ENCODE measurements at places on chromosomes 5 and 9.

DNA sequence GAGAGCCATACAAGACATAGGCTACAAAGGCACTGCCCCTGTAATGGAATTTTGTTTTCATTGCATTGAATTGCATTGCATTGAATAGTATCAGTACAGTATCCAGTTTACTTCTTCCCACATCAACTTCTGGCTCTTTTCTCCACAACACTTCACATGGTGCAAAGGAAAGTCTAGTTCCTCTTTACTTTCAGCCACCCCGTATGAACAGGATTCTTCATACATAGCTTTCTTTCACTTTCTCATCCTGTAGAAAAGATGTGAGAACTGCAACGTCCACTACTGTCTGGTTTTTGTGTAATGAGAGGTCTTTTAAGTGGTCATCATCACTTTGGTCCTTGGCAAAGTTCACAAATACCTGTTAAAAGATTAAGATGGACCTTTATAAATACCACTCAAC is 20.2 kb downstream of the NIPSNAP3B start:
- DNase-seq = no peak

- no peak for DNase-seq
Observed at GRCh38 chr9:136257381-136258298, 12.0 kb upstream of the QSOX2 start.

GRCh38 chr9:34498553-34498952 is 24.2 kb downstream of the ENHO start:
- DNase-seq = no peak

- no peak for DNase-seq
Observed at GRCh38 chr5:146039420-146039819, 66.0 kb downstream of the PLAC8L1 start.

GRCh38 chr5:137896560-137896959 is 7.3 kb downstream of the PKD2L2 start:
- DNase-seq = no peak

- DNase-seq = no peak
Observed at GRCh38 chr5:132213666-132214065, 14.0 kb downstream of the P4HA2 start.

- DNase-seq = no peak
Observed at GRCh38 chr5:1213508-1214162, 11.5 kb upstream of the SLC6A18 start.

DNA sequence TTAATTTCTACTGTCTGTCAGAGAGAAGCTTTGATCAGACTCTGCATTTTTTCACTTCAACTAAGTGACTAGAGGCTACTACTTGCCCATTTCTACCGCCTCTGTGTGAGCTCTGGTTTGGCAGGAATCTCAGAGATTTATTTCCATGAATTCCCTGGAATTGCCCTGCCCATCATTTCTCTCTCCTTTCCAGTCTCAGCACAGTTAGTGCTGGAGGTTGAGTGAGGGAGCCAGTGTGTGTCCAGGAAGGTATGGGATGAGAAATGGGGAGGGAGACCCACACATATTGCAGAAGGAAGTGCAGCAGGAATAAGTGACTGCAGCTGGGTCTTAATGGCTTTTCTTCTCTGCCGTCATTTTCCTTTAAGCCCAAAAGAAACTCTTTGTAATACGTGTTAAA is 443.1 kb upstream of the ZNF462 start:
- DNase-seq = no peak

DNA sequence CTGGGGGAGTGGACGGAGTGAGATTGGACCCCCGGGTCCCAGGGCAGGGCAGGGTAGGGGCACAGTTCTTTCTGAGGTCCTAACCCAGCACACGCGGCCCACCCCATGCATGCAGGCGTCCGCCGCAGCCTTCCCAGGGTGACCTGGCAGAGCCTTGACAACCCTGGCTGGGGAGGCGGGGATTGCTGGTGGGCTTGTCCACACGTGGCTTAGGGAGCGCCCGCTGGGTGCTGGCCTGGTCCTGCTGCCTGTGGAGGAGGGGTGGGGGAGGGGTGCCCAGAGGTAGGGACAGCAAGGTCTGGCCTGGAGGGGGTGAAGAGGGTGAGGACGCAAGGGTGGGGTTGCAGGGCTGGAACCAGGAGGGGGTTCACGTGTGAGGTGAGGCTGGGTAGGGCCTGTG is 6.0 kb downstream of the RXRA start:
- DNase-seq = no peak

- no peak for DNase-seq
Observed at GRCh38 chr9:78439866-78440830, 143.2 kb downstream of the PSAT1 start.

DNA sequence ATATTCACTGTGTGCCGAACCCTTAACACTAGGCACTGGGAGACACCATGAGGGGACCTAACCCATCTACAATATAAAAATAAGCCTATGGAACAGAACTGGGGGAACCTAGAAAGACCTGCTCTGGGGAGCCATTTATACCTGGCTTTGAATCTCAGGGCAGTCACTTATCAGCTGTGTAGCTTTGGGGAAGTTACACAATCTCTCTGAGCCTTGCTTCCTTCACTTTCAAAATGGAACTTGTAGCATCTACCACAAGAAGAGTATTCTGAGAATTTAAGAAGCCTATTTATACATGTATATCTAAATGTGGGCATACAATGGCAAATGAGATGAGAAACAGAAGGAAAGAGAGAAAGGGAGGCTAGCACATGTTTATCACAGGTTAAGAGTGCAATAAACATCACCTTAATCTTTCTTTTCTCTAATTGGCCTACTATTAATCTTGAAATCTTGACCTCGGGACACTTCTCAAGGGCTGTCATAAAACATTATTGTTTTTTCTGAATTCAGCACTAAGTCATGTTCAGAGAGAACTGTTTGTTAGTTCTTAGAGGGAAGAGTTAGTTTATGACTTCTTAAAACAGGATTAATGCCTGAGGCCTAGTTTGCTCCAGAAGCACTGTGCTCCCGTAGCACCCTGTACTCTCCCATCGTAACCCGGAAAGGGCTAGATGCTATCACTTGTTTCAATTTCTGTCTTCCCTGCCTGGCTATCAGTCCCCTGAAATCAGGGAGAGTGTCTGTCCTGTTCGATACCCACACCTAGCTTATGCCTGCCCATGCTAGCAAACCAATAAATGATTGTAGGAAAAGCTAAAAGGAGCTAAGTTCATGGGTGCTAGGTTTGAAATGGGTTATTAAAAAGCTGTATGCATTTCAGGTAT is 606.4 kb upstream of the CLINT1 start:
- no peak for DNase-seq

Measured in stimulated activated CD4-positive, alpha-beta T cell treated with anti-CD3 and anti-CD28 coated beads, Interleukin-1b, Interleukin-23, amount 100 ng/mL, for 1 hour (primary cell).